GM10248 (cell line): ENCODE measurements at places on chromosomes 16 and 17.

GRCh38 chr17:63464691-63465236 lies 12.1 kb upstream of the ACE start:
- no peak for DNase-seq

- peak; percentile 32 for DNase-seq
Observed at GRCh38 chr17:16352667-16353316, 477 bp downstream of the CENPV start.

- DNase-seq = no peak
Observed at GRCh38 chr17:45090711-45091110, 29.6 kb downstream of the NMT1 start.

GRCh38 chr17:82943339-82943738 lies 103.5 kb upstream of the ZNF750 start:
- no peak for DNase-seq

DNA sequence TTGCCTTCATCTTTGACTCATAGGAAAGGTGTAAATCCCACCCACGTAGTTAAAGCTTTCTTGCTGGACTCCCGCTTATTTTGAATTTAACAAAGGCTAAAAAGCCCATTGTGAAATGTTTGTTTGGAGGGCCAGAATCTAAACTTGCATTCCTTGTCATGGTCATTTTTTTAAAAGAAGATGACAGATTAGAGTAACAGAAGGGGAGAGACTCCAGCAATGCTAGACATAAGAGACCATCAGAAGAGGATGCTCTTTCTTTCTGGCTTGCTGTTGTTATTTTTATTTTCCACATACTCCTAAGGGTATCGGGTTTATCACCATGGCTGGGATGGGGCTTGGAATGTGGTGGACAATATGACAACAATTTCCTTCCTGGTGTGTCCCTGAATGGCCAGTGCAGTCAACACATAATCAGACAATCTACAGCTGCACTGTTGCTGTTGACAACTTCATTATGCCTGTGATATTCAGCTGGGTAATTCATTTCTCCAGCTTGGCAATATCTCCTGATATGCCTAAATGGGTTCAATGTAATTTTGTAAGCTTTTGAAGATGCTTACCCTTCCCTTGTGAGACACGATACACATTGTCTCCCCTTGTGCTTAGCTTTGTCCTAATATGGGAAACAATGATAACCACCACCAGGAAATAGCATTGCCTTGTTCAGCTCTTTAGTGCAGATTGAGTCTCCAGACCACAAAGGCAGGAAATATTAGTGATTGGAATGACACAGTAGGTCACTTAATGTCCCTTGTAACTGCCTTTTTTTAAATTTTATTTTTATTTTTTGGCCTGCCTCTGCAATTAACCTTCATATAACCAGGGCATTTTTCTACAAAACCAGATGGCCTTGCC lies 164.3 kb downstream of the ANKFN1 start:
- no peak for DNase-seq

DNA sequence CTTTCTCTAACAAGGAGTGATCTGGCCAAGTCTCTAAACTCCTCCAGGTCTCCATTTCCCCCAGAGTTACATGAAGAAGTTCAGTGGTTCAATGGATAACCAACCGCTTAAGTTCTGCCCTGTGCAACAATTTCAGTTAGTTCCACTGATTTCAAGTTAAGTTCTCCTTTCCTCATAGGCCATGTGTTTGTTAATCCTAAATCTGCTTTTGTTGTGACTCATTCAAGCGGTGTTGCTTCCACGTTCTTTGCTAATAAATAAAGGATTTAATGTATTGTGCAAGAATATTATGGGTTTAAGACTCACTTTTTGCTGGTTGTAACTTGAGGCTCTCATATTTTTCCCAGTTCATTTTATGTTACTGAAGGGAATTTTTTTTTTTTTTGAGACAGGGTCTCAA lies 36.3 kb downstream of the GNA13 start:
- no peak for DNase-seq

DNA sequence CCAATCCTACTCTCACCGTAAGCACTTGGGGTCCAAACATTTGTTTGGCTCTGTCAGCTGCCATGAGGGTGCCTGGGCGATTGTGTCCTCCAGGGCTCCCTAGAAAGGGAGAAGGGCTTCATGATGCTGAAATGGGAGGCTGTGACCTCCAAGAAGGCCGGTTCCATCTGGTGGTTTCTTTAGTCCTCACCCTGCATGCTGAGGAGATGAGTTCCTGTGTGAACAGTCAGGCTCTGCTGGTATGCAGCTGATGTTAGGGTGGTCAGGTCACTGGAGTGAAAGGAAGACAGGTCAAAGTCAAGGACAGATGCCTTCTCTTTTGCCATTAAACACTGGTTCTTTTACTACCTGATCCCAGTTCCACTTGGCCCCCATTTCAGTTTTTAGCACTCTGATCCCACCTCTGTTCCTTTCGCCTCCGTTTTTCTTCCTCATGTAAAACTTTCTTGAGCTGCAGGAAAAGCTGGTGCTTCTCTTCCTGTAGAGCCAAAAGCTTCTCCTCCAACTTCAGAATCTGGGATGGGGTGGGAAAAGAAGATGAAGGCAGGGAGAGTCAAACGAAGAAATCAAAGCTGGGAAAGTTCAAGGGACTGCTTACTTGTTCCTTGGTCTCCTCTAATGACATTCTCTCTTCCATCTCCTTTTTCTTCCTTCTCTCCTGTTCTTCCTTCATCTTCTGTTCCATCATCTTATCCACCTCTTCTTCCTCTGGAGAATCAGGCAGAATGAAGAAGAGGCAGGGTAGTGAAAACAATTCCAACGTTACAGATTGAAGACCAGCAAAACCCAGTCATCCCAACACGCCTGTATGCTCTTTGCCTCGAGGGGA lies 1.1 kb downstream of the GPS2 start:
- DNase-seq = no peak

GRCh38 chr17:62655656-62656055 lies 28.2 kb downstream of the MRC2 start:
- no peak for DNase-seq

DNA sequence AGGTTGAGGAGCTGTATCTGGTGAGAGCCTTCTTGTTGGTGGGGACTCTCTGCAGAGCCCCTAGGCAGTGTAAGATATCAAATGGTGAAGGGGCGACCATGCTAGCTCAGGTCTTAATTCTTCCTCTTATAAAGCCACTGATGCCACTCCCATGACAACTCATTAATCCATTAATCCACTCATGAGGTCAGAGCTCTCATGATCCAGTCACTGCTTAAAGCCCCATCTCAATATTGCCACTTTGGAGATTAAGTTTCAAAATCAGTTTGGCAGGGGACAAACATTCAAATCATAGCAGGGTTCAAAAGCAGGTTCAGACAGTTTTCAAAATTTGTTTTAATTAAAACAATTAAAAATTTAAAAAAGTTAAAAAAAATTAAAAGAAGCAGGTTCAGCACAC lies 13.1 kb upstream of the SPECC1 start:
- DNase-seq = no peak

- DNase-seq = no peak
Observed at GRCh38 chr17:34314279-34314678, 5.0 kb upstream of the CCL8 start.

DNA sequence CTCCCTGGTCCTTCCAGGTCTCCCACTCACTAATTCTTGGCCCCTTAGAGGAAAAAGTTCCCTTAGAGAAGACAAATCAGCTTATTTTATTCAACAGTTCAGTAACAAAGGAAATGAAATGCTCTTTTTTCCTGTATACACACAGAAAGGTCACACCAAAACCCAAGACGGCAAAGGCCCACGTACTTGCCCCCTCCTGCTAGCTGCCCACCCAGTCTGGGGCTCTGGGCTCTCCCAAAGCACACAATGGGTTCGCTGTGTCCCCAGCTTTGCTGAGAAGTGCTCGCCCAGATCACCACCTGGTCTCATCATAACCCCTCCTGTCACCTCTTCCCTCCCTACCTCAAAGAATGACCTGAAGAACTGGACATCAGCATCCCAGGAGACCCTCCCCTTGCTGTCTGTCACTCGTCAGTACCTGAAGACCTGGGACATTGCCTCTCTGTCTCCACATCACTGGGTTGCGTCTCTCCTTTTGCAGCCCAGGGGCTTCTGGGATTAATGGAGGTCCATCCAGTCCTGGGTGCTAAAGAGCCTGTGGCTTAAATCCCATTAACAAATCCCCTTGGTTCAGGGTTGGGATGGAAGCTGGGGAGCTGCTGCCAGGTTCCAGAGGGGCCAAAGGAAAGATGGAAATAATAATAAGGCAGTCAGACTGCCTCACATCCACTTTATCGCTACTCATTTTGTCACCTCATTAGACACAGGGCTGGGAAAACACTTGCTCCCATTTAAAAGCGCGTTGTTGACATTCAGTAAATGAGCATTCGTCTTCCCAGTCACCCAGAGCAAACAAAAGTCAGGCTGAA lies 3.3 kb downstream of the SLC6A4 start:
- DNase-seq = no peak

- DNase-seq = no peak
Observed at GRCh38 chr16:4443271-4443670, 17.6 kb downstream of the DNAJA3 start.

GRCh38 chr17:72572604-72573491 lies 452.0 kb downstream of the SOX9 start:
- DNase-seq = no peak

GRCh38 chr16:25699069-25699468 lies 7.3 kb downstream of the HS3ST4 start:
- DNase-seq = no peak

DNA sequence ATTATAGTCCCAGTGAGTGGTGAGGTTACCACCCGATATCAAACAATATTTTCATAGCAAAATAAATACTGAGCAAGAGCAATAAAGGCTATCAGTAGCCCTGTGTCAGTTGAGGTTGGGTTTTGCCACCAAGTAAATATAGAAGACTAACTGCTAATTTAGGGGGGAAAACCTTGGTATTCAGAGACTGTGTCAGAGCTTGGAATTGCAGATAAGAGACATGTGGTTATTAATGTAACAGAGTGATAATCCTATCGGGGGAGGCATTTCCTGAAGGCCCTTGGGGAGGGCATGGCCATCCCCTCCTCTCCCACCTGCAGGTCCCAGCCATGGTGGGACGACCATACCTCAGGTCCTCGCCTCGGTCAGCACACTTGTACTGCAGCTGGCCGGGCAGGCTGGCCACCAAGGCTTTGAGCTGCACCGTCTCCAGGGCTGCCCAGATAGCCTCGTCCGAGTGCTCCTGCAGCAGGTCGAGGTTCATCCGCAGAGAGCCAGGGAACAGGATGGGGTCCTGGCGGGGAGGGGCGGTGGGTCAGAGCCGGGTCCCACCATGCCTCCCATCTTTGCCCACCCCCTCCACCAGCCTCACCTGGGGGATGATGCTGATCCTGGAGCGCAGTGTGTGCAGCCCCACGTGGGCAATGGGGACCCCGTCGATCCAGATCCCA lies 68.9 kb downstream of the ABCC6 start:
- DNase-seq = no peak

GRCh38 chr17:1486802-1487695 lies 5.4 kb downstream of the MYO1C start:
- DNase-seq = peak; percentile 71

GRCh38 chr17:13031718-13032350 lies 14.0 kb upstream of the ELAC2 start:
- peak; percentile 64 for DNase-seq

- no peak for DNase-seq
Observed at GRCh38 chr16:84913315-84913714, 93.5 kb downstream of the CRISPLD2 start.

DNA sequence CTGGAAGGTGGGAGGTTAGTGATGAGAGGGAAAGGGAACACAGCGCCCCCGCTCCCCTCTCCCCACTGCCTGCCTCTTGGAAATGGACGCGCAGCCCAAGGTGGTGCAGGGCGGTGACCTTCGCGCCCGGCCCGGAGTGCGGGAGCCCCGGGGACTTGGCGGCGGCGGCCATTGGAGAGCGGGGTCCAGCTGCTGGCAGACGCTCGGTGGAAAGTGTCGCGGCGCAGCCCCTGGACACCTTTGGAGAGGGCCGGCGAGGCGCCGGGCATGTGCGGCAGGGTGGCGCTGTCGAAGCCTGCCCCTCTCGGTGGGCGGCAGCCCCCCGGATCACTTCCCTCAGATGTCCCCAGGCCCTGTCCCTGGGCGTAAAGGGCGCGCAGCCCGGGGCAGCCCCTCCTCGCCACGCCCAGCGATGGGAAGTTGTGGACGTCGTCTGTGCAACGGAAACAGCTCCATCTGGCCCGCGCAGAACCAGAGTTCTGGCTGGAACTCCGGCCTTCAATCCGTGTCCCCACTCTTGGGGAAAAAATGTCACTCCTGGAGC lies 16.7 kb downstream of the SALL1 start:
- DNase-seq = no peak

DNA sequence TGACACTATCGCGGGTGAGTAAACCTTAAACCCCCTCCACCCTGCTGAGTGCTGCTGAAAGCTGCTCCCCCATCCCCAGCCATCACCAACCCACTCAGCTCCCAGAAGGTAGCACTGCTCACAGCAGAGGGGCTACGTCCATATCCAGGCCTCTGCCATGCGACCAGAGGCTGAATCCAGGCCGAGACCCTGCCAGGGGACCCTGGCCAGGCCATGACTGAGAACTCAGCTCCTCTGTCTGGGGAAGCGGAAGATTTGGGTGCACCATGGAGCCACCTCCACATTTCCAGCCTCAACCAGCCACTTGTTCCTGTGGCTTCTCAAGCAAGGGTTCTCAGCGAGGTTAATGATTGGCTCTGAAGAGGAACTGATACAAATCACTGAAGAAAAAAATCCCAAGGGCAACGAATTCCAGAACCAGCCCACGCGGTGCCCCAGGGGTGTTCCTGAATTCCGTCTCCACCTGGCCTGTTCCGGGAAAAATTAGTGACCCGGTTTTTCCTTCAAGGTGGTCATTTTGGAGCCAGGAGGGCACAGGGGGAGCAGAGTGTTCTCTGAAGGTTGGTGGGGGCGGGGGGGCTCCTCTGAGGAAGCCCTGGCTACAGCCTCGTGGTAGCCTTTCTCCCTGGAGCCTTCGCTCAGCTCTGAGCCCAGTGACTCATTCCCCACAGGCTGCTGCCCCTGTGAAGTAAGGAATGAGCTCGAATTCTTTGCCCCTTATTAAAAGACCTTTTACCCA lies 9.3 kb upstream of the SLC16A5 start:
- peak; percentile 74 for DNase-seq

- no peak for DNase-seq
Observed at GRCh38 chr17:64326420-64327054, 63.5 kb upstream of the TEX2 start.

DNA sequence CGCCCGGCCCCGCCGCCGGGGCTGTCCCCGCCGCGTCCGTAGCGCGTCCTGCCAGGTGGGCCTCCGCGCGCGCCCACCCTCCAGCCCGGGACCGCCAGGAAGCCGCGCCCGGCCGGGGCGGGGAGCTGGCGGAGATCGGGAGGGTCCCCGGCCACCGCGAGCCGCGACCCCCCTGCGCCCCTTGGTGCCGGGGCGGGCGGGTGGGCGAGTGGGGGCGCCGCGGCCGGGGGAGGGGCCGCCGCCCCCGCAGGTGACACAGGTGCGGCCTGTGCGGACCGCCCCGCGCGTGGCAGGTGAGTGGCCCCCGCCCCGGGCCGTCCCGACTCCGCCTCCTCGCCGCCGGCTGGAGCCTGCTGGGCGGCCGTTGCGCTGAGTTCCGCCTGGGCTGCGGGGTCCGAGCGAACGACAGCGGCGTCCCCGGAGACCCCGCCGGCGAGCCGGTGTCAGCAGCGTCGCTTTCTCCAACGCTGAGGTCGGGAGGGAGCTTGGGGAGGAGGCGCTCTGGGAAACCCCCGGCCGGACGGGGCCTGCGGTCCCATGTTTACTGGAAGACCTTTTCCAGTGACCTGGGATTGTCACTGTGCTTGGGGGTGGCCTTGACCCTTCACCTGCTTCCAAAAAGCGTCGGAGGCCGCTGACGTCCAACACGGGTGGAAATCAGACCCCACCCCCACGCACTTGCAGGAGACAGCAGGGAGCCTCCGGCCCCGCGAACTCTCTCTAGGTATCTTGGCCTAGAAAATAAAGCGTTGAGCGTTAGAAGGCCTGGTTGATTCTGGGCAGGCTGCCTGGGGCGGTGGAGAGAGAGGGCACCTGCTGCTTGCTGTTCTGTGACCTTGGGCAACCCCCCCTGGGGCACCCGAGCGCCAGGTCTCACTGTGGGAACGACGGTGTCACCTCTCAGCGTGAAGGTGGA lies 542 bp downstream of the KLHL36 start:
- peak; percentile 84 for DNase-seq
